ENCODE measurements at places on chromosomes 3 and 15. TPM values are rescaled to one million over a fixed set of nuclear protein-coding genes. Genes with fewer than 3 reads are reported as not detected.

SPTSSB gene
- not detected for total RNA-seq

THRB gene
- total RNA-seq: 0.22 TPM

- H3K4me1 ChIP-seq: no peaks in the 10 kb centered on the region
- no peak overlapping the region for H3K4me3 ChIP-seq
- H3K27ac ChIP-seq: no peak overlapping the region
- DNase-seq: no peak
- no peaks in the 10 kb centered on the region for H3K27me3 ChIP-seq
These were observed 27.1 kb upstream of the P4HTM start for GRCh38 chr3:48962939-48963338.

DNA sequence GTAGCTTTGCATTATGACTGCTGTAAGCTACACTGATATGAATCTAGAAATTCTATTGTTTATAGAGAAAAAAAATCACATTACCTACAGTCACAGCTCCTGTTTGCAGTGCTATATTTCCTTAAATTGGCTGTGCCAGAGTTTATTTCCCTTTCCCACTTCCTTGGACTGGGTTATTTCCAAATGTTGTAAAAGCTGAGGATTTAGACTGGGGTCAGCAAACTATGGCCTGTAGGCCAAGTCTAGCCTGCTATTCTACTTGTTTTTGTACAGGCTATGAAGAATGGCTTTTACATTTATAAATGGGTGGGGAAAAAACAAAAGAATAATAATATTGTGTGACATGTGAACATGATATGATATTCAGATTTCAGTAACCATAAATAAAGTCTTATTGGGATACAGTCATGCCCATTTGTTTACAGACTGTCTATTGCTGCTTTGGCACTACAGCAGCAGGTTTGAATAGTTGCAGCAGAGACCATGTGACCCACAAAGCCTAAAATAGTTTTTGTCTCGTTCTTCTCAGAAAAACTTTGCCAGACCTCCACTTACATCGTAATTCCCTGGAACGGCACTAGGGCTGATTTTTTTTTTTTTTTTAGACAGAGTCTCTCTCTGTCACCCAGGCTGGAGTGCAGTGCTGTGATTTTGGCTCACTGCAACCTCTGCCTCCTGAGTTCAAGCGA lies 7.8 kb downstream of the GLDN start:
- DNase-seq: no peak
- no peak overlapping the region for H3K27ac ChIP-seq
- H3K27me3 ChIP-seq: no peaks in the 10 kb centered on the region
- no peak overlapping the region for H3K4me3 ChIP-seq

DNA sequence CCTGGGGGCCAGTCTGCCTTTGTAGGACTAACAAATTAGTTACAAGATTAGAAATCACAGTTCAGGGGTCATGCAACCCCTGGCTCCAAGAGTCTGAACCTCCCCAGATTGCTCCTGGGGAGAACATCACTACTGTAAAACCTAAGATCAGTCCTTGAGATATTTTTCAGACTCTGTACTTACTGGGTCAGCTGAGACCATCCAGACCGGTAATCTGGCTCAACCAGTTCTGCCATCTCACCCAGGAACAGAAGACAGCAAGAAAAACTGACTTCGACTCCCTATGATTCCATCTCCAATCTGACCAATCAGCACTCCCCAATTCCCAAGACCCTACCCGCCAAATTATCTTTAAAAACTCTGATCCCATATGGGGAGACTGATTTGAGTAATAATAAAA lies 47.5 kb downstream of the NMD3 start:
- H3K36me3 ChIP-seq: no peaks in the 10 kb centered on the region
- peaks cover 6% of the 10 kb centered on the region for H3K4me1 ChIP-seq
- no peaks in the 10 kb centered on the region for H3K27me3 ChIP-seq
- no peak for DNase-seq

- H3K4me3 ChIP-seq: no peak overlapping the region
- H3K4me1 ChIP-seq: no peaks in the 10 kb centered on the region
- H3K27me3 ChIP-seq: peaks cover 7% of the 10 kb centered on the region
- no peak for DNase-seq
These were observed 33.8 kb upstream of the ESYT3 start for GRCh38 chr3:138400651-138401070.
